ENCODE measurements at places on chromosomes 4 and X. TPM values are rescaled to one million over a fixed set of nuclear protein-coding genes. Genes with fewer than 3 reads are reported as not detected.
A peak's percentile ranks its signal among the peaks of the same experiment; 100 is the strongest.

GRCh38 chr4:61149278-61149677, 50.8 kb upstream of the ADGRL3 start:
- no peaks in the 10 kb centered on the region for H3K4me1 ChIP-seq
- no peak overlapping the region for H3K4me3 ChIP-seq
- no peak overlapping the region for H3K27ac ChIP-seq

GRCh38 chr4:25021216-25021615, 9.5 kb downstream of the LGI2 start:
- H3K4me3 ChIP-seq = no peak overlapping the region
- no peak for DNase-seq
- H3K27me3 ChIP-seq = peaks cover 16% of the 10 kb centered on the region
- no peaks in the 10 kb centered on the region for H3K36me3 ChIP-seq

The DOK7 gene
- not detected for total RNA-seq

DNA sequence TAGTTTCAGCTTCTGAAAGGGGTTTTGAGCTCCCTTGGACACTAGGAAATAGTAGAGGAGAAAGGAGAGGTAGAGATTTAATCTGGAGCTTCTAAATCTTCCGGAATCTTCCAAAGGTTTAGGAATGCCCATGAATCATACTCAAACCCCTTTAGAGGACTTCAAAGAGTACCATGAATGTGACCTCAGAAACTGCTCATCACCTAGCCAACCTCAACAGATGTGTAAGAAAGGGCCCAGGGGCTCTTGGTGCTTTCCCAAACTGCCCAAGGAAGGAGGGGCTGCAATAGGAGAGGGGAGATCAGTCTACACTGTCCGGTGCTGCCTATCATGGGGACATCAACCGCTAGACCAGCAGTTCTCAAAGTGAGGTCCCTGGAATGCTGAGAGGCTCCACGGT, 109.1 kb downstream of the RBM47 start:
- no peak overlapping the region for H3K27ac ChIP-seq
- DNase-seq = no peak
- peaks cover 5% of the 10 kb centered on the region for H3K4me1 ChIP-seq
- no peaks in the 10 kb centered on the region for H3K27me3 ChIP-seq
- no peak overlapping the region for H3K4me3 ChIP-seq
- H3K36me3 ChIP-seq = no peaks in the 10 kb centered on the region

GRCh38 chrX:53374222-53374820, 48.1 kb downstream of the SMC1A start:
- H3K27ac ChIP-seq = peak overlapping the region; percentile 13
- H3K27me3 ChIP-seq = no peaks in the 10 kb centered on the region
- peaks cover 4% of the 10 kb centered on the region for H3K36me3 ChIP-seq
- H3K4me3 ChIP-seq = no peak overlapping the region
- no peaks in the 10 kb centered on the region for H3K4me1 ChIP-seq

DNA sequence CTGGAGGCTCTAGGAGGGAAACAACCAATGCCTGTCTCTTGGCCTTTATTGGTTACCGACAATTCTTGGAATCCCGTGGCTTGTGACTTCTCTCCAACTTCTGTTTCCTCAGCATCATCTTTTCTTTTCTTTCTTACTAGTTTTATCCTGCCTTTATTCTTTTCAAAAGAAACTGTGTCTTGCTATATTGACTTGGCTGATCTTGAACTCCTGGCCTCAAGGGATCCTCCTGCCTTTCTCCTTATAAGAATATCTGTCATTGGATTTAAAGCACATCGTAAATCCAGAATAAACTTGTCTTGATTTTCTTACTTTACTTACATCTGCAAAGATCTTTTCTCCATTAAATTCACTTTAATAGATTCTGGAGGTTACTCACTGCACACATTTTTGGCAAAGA, 49.9 kb upstream of the UGT2B10 start:
- no peak for DNase-seq
- no peaks in the 10 kb centered on the region for H3K36me3 ChIP-seq
- no peaks in the 10 kb centered on the region for H3K4me1 ChIP-seq
- no peaks in the 10 kb centered on the region for H3K27me3 ChIP-seq
- H3K27ac ChIP-seq = no peak overlapping the region

- no peak for DNase-seq
- no peaks in the 10 kb centered on the region for H3K4me1 ChIP-seq
- H3K27ac ChIP-seq = no peak overlapping the region
- H3K36me3 ChIP-seq = no peaks in the 10 kb centered on the region
- no peaks in the 10 kb centered on the region for H3K27me3 ChIP-seq
Measured at GRCh38 chr4:149555146-149555545, 260.5 kb downstream of the IQCM start.

GRCh38 chr4:7649741-7650531, 215.2 kb upstream of the PSAPL1 start:
- H3K4me1 ChIP-seq = peaks cover 22% of the 10 kb centered on the region
- DNase-seq = peak; percentile 72
- no peaks in the 10 kb centered on the region for H3K36me3 ChIP-seq
- H3K27ac ChIP-seq = peak overlapping the region; percentile 20

DNA sequence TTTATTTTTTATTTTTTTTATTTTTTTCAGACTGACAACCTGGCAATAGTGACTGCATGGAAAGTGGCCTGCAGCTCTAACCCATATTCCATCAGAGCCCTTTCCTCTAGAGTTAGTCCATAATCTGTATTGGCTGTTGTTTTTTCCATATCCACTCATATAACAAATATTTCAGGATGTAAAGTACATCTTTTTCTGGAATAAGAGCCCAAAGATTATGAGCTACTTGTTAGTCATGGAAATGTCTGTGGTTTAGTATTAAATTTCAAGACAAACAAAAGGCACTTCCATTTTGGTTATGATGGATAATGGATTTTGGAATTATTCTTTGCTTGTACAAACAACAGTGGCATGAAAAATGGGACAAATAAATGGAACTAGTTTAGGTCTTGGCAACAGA, 296.0 kb upstream of the HS3ST1 start:
- H3K4me3 ChIP-seq = no peak overlapping the region
- DNase-seq = no peak
- peaks cover 12% of the 10 kb centered on the region for H3K27me3 ChIP-seq
- H3K36me3 ChIP-seq = no peaks in the 10 kb centered on the region

DNA sequence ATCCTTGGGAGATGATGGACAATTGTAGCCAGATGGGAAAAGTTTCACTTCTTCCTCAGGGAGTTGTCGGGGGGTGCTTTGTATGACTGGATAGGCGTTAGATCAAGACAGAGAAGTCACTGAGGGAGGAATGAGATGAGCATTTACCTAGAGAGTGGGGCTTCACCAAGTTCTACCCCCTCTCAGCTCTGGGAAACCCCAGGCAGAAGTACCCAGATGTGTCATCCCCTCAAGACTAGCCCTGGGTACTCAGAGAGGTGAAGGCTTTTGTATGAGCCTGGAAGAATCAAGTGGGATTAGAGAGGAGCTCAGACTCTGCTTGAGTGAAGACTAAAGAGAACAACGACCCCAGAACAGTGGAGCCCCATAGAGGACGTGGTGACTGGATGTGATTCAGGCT, 1.9 kb downstream of the MAGEB1 start:
- no peaks in the 10 kb centered on the region for H3K4me1 ChIP-seq
- no peak overlapping the region for H3K4me3 ChIP-seq
- DNase-seq = no peak
- no peaks in the 10 kb centered on the region for H3K36me3 ChIP-seq

DNA sequence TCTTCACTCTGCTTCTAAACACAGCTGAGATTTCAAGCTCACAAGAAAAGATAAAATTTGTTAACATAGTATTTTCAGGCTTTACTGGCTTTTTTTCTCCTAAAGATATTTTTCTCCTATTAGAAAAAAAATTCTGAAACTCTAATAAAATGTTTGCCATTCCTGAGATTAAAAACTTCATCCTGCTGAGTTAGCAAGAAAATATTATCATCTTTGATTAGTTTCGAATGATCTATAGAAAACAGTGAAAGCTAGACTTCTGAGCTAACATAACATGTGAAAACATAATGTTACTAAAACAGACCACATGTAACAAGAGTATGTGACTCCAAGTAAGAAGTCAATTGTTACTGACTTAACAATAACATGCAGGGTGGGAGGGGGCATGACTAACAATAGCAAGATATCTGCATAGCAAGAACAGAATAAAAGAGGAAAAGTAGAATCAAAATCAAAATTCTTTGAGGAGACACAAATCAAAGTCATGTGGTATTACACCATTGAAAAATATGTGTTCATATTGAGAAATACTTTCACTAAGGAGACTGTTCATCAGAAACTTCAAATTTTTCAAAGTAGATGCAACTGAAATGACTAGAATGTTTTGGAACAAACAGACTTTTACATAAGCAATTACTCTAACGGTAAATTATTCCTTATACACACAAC, 14.5 kb downstream of the TBCK start:
- H3K27ac ChIP-seq = no peak overlapping the region
- H3K4me1 ChIP-seq = peaks cover 13% of the 10 kb centered on the region
- H3K36me3 ChIP-seq = peaks cover 23% of the 10 kb centered on the region
- H3K27me3 ChIP-seq = no peaks in the 10 kb centered on the region
- DNase-seq = no peak

The PCYT1B gene
- 0.17 TPM for total RNA-seq

GRCh38 chr4:175282407-175282806, 364.2 kb downstream of the ADAM29 start:
- no peak for DNase-seq
- no peaks in the 10 kb centered on the region for H3K36me3 ChIP-seq
- no peaks in the 10 kb centered on the region for H3K4me1 ChIP-seq
- no peaks in the 10 kb centered on the region for H3K27me3 ChIP-seq
- H3K4me3 ChIP-seq = no peak overlapping the region

The STK32B gene
- not detected for total RNA-seq

DNA sequence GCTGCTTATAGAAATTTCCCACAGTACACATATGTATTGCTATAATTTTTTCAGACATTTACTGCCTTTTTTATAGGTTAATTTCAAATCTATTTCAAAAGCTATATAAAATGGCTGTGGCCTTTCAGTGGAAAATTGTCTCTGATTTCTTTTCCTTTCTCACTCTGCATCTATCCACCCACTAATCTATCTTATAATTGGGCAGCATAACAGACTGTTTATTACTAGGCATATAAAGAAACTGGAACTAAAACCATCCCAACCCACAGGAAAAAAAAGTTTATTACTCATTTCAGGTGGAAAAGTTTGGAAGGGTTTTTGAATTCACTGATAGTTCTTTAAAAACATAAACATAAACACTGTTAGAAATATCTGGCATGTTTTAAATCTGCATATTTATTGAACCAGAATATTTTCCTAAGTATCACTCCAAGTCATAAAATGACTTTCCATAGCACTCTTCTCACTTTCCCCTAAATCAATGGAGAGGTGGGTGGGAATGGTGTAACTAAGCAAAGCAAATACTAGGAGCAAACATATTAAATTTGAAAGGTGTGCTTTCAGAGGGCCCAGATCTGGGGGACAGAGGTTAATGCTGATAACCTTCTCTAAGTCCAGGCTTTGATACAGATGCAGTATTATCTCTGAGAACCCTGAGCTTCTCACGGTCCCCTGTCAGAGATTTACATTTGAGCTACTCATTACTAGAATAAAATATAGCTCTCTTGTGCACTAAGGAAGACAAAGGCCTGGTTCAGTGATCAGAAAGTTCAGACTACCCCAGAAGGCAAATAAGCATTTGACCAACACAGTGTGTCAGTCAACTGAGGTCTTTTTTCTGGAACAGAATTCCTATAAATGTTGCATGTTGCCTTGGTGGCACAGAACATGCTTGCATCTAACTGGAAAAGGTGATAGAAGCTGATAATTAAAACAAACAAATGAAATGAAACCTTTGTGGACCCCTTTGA, 328.3 kb downstream of the UNC5C start:
- DNase-seq = no peak
- H3K4me3 ChIP-seq = no peak overlapping the region
- H3K27me3 ChIP-seq = peaks cover 2% of the 10 kb centered on the region
- H3K27ac ChIP-seq = no peak overlapping the region

DNA sequence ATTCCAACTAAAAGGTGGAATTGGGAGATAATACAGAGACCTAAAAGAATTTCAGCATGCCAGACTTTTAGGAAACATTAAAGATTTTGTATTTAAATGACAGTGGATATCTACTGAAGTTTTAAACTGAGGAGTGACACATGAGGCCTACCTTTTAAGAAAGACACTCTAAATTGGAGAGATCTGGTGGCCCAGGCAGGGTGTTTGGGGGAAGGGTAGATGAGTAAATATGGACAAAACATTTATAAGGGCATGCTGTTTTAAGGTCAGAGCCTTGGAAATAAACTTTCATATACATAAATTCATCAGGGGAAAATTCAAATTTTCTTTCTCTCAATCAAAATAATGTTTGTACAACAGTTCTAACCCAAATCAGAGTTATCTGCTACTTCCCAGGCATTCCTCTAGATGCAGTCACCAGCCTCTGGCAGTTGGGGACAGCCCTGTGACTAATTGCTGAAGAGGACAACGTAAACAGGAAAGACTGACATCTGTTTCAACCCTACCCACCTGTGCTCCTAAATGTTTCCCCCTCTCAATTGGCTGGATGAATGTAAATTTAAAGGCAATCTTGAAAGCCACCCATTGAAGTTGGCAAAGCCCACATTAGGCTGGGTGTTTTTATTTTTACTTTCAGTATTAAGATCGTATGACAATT, 1646.9 kb upstream of the ADGRL3 start:
- H3K4me1 ChIP-seq = peaks cover 3% of the 10 kb centered on the region
- no peak overlapping the region for H3K27ac ChIP-seq
- no peaks in the 10 kb centered on the region for H3K36me3 ChIP-seq
- DNase-seq = peak; percentile 5
- H3K4me3 ChIP-seq = no peak overlapping the region

The CENPVL3 gene
- 0.33 TPM for total RNA-seq

DNA sequence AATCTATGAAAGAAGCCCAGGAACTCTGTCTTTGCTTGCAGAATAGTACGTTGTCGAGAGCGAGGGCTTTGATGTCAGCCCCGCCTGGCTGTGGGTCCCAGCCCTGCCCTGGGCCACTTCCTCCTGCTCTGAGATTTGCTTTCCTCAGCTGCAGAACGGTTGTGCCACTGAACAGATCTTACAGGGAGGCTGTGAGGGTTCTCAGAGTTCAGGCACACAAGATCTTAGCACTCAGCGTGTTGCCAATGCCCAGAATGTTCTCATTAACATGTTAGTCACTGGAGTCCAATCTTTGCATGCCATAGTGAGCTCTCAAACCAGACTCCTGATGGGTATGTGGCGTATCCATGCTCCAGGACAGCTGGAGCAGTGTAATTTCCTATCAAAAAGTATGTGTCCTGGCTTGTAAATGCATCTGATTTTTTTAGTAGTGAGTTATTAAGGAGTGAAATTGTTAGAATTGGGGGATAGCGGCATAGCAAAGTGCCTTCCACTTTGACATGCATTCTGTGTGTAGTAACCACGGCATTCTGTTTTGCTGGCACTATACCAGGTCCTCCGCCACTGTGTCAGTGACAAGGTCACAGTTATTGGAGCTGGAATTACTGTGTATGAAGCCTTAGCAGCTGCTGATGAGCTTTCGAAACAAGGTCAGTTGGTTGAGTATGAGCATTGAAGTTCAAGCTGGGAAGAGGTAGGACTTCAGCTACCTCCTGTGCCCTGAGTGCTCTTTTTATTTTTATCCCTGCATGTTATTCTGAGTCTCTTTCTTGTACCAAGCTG, 31.6 kb downstream of the TKTL1 start:
- peak overlapping the region; percentile 39 for H3K4me3 ChIP-seq
- H3K27me3 ChIP-seq = no peaks in the 10 kb centered on the region
- H3K36me3 ChIP-seq = no peaks in the 10 kb centered on the region
- H3K4me1 ChIP-seq = peaks cover 37% of the 10 kb centered on the region
- DNase-seq = peak; percentile 59

Data from activated naive CD4-positive, alpha-beta T cell treated with anti-CD3 and anti-CD28 coated beads for 36 hours (primary cell).